Activated naive CD8-positive, alpha-beta T cell treated with anti-CD3 and anti-CD28 coated beads, Interleukin-2, amount 10 ng/mL, durations not matched to agents 7 days and 5 days (primary cell): ENCODE measurements at places on chromosomes 2 and 18. TPM values are rescaled to one million over a fixed set of nuclear protein-coding genes. Genes with fewer than 3 reads are reported as not detected.

The SLC4A1AP gene
- total RNA-seq, result 25.1 TPM

The TMEM169 gene
- 2.0 TPM for total RNA-seq

The ANKRD30BL gene
- total RNA-seq, result not detected

The CBLN2 gene
- total RNA-seq, result not detected

The VAMP5 gene
- 66.7 TPM for total RNA-seq

The EFHD1 gene
- total RNA-seq, result 8.8 TPM

DNA sequence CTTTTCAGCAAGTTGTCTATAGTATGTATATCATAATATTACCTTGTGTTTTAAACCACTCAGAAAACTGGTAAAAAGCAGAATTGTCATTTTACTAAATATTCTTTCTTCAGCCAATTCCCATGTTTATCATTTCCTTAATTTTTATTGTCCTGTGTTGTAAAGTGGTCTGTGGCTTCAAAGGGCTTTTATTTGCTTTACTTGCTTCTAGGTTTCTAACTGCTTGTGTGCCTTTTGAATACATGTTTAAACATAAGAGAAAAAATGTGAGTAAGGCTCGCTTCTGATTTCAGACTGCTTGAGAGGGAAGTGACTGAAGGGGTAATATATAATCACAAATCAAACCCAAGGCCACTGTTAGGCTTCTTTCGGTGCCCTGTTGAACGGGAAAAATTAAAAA lies 407.5 kb upstream of the NRP2 start:
- no peaks in the 10 kb centered on the region for H3K27me3 ChIP-seq
- H3K27ac ChIP-seq, result no peak overlapping the region
- no peak overlapping the region for H3K4me3 ChIP-seq
- H3K4me1 ChIP-seq, result no peaks in the 10 kb centered on the region
- DNase-seq, result no peak
- H3K36me3 ChIP-seq, result no peaks in the 10 kb centered on the region

DNA sequence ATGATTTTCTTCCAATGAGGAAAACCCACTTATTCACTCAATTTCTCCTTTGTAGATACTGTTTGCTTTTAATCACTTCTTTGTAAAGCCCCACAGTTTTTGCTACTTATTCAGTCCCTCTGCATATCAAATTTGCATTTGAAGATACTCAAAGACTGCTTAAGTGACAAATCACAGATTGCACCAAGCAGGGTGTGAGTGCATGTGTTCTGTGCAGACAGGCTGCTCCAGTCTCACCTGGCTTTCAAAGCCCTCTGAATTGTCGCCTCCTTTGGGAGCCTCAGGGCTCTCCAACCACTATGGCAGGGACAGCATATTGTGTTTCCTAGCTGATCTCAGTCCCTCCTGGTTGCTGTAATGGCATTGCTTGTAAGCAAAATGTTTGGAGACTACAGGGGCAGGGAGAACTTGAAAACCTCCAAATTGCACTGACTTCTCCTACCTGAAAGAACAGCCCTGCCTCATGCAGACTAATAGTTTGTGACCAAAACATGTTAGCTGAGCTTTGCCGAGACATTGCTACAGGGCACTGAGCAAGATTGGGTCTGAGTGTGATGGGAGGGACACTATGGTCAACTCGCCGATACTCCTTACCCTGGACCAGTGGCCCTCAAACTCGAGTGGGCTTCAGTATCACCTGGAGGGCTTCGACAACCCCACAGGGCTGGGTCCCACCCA lies 96.8 kb downstream of the POLE4 start:
- no peak for DNase-seq
- H3K4me1 ChIP-seq, result peaks cover 8% of the 10 kb centered on the region
- no peak overlapping the region for H3K4me3 ChIP-seq
- no peaks in the 10 kb centered on the region for H3K36me3 ChIP-seq
- H3K27me3 ChIP-seq, result no peaks in the 10 kb centered on the region

DNA sequence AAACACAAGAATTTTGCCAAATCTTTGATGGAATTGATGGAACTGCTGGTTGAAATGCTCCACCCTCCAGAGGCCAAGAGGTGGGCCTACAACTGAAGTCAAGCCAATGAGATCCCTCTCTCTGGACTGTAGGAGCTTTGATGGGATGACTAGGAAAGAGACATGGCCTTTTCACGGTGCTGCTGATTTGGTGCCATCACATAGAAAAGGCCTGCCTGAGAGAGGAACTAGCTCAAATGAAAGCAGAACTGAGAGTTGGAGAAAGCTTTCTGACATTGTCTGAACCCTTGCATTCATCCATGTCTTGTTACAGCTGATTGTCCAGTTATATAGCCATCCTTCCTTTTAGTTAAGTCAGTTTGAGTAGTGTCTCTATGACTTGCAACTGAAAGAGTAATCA lies 283.8 kb upstream of the LYPD1 start:
- no peaks in the 10 kb centered on the region for H3K27me3 ChIP-seq
- no peaks in the 10 kb centered on the region for H3K36me3 ChIP-seq
- no peaks in the 10 kb centered on the region for H3K4me1 ChIP-seq
- H3K27ac ChIP-seq, result no peak overlapping the region
